MV-4-11 (cell line): ENCODE measurements at places on chromosomes 16 and 17.

DNA sequence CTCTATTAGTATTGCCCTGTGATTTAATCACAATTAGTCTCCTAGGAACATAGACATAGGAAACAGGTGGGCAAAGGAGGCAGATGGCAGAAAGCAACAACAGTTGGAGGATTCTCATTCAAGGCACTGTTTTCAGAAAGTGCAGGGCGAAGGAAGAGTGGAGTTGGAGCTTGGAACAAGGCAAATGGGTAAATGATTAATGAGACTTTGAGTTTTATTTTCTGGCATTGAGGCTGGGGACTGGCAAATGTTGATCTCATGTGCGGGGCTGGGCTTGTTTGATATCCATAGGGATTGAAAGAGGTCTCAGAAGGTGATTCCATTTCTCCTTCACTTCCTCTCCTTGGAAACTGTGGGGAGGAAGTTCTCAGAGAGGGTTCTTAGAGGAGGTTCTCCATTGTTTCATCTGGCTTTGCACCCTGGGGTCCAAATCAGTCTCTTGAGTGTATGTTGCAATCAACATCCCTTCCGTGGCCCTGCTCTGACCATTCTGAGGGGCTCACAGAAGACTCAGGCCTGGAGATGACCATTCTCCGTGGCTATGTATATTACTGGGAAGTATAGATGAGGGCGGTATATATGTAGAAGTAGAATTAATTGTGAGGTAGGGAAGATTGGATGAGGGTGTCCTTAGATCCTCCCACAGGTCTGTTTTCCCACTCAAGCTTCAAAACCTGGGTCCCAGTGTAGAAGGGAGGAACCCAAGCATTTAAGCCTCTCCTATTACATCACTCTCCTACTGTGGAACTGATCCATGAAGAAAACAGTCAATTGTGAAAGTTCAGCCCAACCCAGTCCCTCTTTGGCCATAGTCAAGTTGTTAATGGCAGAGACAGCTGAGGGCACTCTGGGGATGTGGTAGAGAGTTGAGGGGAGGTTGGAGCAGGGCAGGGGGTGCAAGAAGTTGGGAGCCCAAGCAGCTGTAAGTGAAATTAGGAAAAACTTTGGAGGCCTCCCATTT, 36.5 kb upstream of the SRSF1 start:
- DNase-seq: no peak

- no peak for DNase-seq
Observed at GRCh38 chr17:38427160-38427949, 909 bp upstream of the ARHGAP23 start.

DNA sequence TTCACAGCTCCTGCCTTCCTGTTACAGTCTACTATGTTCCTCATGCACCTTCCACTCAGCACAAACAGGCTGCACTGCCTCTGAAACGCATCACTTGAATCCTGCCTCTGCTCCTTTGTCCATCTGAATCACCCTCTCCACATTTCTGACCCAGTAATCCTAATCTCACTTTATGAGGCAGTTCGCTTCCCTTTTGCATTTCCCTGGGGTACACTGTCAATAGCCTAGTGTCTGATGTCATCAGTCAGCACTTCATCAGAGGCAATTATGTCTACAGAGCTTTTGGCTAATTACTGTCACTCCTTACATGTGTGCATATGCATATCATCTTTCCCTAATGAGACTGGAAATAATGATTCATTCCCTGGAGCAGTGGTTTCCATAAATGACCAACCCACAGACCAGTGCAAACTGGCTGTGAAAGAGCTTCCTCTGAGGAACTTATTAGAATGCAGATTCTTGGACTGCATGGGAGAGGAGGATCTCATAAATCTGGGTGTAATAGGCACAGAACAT, 23.6 kb downstream of the CA4 start:
- DNase-seq: peak; percentile 51

- peak; percentile 79 for DNase-seq
Observed at GRCh38 chr17:5164436-5164835, 27.2 kb downstream of the ZNF594 start.

- DNase-seq: no peak
Observed at GRCh38 chr17:74815550-74816370, 39.6 kb upstream of the NAT9 start.

- no peak for DNase-seq
Observed at GRCh38 chr17:31329221-31329620, 7.8 kb upstream of the EVI2A start.

GRCh38 chr17:1617620-1618174, 10.9 kb downstream of the SLC43A2 start:
- DNase-seq: no peak

- DNase-seq: no peak
Observed at GRCh38 chr17:55478971-55479370, 32.3 kb downstream of the SMIM36 start.
